ENCODE measurements at places on chromosomes 1 and 21.

- no peak for DNase-seq
Observed at GRCh38 chr1:242240691-242241090, 241.8 kb upstream of the MAP1LC3C start.

DNA sequence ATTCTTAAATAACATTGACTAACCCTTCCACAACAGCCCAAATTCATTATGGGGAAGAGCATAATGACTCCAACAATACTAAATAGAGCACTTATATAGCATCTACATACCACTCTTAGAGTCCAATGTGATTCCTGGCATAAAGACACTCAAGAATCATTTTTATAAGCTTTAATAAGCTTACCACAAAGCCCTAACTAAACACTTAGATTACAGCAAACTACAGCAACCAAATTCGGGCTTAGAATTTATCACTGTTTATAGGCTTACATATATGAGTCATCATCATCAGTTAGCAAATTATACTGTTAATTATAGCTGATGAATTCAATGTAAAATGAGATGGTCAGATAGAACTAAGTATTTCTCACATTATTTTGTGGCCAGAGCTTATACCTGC is 7.3 kb downstream of the SCYL3 start:
- DNase-seq: no peak

GRCh38 chr1:29586991-29587745 is 350.8 kb downstream of the PTPRU start:
- no peak for DNase-seq

- DNase-seq: no peak
Observed at GRCh38 chr1:105632342-105633196, 1423.9 kb upstream of the PRMT6 start.

- peak; percentile 19 for DNase-seq
Observed at GRCh38 chr1:201468501-201468843, 516 bp downstream of the PHLDA3 start.

DNA sequence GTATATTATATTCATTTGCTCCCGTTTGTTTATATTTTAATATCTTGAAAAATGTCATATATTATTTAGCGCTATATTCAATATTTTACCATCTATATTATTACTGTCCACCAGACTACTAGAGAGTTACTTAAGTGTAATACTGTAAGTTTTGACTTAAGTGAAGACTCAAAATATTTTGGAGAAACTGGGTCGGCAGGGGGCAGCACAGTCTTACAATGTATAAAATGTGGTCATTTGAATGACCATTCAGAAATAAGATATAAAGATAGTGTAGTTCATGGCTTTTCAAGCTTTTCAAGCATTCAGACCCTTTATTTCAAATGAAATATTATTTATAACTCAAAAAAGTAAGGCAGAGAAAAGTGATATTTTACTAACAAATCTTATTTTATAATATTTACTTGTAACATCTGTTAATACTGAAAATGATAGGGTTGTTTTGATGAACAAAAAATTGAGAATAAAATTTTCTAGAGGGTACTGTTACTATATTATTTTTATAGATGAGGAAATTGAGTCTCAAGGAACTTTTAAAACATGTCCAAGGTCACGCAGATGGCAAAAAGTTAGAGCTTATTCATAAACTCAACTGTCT is 89.0 kb upstream of the SERTAD4 start:
- no peak for DNase-seq

DNA sequence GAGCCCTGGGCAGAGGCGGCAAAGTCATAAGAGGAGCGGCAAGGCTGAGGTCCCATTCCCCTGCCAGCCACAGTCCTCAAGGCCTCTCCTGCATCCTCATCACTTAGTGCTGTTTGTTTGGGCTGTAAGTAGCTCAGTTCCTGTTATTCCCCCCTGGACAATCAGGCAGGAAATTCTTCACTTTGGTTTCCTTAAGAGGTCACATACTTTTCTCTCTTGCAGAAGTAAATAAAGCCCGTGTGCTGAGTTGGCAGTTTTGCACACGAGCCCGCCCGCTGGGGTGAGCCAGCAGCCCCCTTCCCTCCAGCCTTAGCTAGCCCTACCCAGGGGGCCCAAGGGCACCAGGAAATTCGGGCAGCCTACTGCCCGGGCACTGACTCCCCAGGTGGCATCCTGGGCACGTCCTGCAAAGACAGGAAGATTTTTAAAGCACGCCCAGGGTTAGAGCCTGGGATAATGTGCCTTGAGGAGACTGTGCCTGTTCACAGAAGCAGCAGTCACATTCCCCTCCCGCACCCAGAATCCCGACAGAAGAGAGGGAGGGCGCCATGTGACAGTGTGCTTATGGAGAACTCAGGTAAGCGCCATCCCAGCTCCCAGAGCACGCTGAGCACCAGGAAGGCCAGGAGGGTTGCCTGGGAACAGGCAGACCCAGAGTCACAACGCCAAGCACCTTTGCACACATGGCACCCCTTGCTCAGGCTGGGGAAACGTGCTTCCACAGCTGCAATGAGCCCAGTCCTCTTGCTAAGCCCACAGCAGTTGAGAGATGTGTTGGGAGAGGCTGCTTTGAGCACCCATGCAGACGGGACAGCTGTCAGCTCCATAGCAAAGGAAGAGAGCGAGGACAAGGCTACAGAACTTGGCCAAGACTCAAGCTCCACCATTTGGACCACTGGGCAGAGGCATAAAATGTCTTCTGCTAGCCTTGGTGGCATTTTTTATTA is 144.5 kb upstream of the TMEM51 start:
- DNase-seq: no peak

DNA sequence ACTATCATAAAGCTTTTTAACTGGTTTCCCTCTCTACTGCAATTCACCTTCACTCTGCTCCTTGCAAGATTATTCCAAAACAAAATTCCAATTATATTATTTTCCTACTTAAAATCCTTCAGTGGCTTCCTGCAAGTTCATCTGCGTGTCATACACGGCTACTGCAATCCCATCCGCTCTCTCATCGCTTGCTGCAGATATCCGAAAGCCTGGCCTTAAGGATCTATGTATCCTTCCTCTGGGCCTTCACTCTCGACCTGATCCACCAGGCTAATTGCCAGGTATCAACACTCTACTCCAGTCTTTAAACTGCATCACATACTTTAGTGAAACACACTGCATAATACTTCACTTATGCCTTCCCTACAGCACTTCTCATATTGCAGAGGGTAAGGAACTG is 44.0 kb downstream of the VAV3 start:
- no peak for DNase-seq

GRCh38 chr1:22826604-22827580 is 116.3 kb downstream of the EPHB2 start:
- no peak for DNase-seq

GRCh38 chr1:11648732-11649158 is 5.5 kb downstream of the FBXO2 start:
- DNase-seq: peak; percentile 33

- no peak for DNase-seq
Observed at GRCh38 chr1:81032973-81033425, 767.7 kb upstream of the ADGRL2 start.

GRCh38 chr1:151347523-151348246 is 633 bp upstream of the RFX5 start:
- DNase-seq: no peak

DNA sequence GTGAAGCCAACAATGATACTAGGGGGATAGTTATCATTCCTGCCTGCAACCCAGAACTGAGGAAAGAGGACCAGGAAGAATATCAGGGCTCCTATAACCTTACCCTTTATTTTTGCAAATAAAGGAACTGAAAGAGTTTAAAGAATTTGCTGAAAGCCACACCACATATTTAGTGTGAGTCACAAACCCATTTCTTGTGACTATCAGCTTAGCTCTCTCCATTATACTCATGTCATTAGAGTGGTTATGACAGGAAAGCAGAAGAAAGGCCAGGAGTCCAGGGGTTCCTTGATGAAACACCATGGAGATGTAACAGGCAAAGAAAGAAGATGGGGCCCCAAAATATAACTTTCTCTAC is 141.1 kb upstream of the SAMSN1 start:
- no peak for DNase-seq

GRCh38 chr1:151011154-151011850 is 3.1 kb downstream of the PRUNE1 start:
- DNase-seq: no peak

DNA sequence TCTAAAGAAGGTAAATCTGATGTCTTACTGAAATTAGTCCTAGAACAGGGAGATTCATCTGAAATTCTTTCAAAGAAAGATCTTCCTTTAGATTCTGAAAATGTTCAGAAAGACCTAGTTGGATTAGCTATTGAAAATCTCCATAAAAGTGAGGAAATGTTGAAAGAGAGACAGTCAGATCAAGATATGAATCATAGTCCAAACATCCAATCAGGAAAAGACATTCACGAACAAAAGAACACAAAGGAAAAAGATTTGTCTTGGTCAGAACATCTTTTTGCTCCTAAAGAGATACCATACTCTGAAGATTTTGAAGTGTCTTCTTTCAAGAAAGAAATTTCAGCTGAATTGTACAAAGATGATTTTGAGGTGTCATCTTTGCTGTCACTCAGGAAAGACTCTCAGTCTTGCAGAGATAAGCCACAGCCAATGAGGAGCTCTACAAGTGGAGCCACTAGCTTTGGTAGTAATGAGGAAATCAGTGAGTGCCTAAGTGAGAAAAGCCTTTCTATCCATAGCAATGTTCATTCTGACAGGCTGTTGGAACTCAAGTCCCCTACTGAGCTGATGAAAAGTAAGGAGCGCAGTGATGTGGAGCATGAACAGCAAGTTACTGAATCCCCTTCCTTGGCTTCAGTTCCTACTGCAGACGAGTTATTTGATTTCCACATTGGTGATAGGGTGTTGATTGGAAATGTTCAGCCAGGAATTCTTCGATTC is 61.6 kb upstream of the QSOX1 start:
- DNase-seq: no peak

DNA sequence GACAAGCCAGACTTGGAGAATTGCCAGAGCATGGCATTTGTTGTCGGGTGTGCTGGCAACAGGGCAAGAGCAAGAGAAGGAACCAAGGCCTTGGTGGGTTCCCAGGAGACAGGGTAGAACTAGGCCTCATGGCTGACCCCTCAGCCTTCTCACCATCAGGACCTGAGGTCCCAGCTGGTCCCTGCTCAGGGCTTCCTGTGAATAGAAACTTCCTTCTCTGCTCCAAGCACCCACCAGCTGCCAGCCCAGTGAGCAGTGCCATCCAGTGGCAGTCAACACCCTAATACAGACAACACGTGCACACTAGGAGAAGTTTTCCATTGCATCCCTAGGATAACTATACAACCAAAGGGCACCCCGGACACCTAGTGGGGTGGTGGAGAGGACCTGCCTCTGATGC is 22.8 kb downstream of the S100A6 start:
- no peak for DNase-seq

- no peak for DNase-seq
Observed at GRCh38 chr1:19349999-19350398, 37.9 kb downstream of the SLC66A1 start.

GRCh38 chr21:42560517-42561179 is 47.0 kb downstream of the SLC37A1 start:
- DNase-seq: no peak

- DNase-seq: no peak
Observed at GRCh38 chr21:44020551-44020950, 8.4 kb downstream of the TRAPPC10 start.

DNA sequence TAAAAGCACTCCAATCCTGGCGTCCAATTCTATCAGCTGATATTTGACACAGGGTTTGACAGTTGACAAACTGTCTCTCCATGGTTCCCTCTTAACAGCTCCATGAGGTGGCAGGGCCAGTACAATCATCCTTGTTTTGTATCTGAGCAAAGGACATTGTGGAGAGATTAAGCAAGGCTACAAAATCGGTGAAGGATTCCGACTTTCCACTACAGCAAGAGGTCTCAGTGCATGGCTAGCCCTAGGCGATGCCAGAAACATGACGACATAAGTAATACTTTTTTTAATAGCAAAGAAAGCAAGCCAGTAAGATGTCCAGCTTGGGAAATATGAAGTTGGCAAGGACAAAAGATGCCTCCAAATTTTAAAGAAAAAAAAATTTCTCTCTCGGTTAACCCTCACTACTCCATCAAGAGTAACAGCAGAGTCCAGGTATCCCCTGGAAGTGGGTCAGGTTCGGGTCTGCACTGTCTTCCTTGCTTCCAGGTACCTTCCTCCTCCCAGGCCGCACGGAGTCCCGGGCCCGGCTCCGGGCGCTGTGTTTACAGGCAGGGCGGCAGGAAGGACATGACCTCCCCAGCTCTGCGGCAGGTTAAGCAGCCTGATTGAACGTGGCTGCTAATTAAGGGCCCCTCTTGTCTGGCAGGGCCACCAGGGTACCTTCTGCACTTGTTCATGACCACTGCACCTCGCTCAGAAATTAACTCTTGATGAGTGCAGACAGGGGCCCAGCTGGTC is 106.1 kb downstream of the SIM2 start:
- DNase-seq: no peak

- DNase-seq: no peak
Observed at GRCh38 chr1:229032375-229032774, 238.5 kb upstream of the RAB4A start.

DNA sequence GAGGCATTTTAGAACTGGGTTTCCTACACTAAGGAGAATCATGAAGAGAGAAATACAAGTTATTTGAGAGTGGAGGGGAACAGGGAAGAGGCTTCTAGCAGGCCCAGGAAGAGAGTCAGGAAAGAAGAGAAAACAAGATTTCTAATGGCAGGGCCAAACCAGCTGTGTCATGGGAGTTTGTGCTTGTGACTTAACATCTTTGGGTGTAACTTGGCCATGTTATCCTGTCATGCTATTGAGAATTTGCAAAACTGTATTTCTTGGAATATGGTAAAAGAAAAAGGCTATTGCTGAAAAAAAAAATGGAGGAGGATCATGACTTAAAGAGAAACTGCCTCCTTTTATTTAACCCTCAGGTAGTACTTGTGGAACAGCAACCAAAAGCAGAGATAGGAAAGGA is 47.4 kb upstream of the TNFSF18 start:
- no peak for DNase-seq

DNA sequence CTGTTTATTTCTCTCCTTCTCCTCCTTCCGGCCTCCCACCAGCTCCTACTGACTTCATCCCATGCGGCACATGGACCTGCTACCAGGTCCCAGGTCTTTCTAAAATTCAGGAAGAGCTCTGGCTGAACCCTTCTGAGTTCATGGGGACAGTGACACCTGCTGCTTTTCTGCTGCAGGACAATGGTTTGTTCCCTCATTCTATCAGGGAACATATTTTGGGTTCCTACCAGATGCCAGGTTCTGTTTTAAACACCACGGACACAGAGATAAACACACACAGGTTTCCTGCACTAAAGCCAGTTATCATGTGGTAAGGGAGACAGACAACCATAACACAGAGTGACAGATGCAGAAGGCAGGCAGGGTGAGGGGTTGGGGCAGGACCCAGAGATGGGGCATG is 114.0 kb upstream of the RAB4A start:
- DNase-seq: no peak

DNA sequence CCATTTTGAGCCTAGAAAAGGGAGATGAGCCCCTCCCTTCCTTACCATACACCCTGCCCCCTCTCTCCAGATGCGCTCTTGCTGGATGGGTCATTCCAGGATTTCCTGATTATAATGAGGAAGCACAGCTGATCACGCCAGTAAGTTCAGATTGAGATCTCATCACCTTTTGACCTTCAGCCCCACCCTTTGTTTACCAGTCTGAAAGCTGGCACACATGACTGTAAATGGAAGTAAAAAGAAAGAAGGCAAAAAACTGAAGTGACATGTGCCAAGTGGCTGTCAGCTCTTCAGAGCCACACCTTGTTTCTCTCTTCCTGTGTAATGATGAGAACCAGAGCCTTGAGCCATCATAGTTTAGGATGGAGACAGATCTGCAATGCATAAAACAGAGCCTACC is 27.9 kb downstream of the S1PR1 start:
- DNase-seq: no peak

GRCh38 chr1:228375578-228376261 is 30.9 kb downstream of the TRIM11 start:
- no peak for DNase-seq

- no peak for DNase-seq
Observed at GRCh38 chr1:231847612-231848397, 221.2 kb downstream of the DISC1 start.

All from activated T-helper 1 cell treated with anti-CD3 and anti-CD28 coated beads, Interleukin-12 subunit alpha, Interleukin-12 subunit beta, Interleukin-2, Interleukin-4 antibody, amounts not matched to agents 30 ng/mL and 10 ng/mL and 1 ng/mL, durations not matched to agents 14 hours and 24 hours and 36 hours (primary cell).